ENCODE measurements at places on chromosomes 11 and 22.

GRCh38 chr11:77198440-77198849, 70.4 kb downstream of the MYO7A start:
- DNase-seq = no peak

- DNase-seq = no peak
Observed at GRCh38 chr11:108818971-108819370, 154.1 kb downstream of the DDX10 start.

GRCh38 chr11:112421879-112422278, 161.2 kb upstream of the PLET1 start:
- no peak for DNase-seq

- no peak for DNase-seq
Observed at GRCh38 chr11:17385492-17385891, 3.0 kb downstream of the KCNJ11 start.

GRCh38 chr11:75557666-75558494, 4.2 kb upstream of the SERPINH1 start:
- no peak for DNase-seq

- no peak for DNase-seq
Observed at GRCh38 chr11:76371170-76371569, 9.8 kb downstream of the THAP12 start.

- DNase-seq = no peak
Observed at GRCh38 chr11:130128626-130129025, 31.0 kb upstream of the ST14 start.

GRCh38 chr11:113241636-113242054, 72.7 kb upstream of the TTC12 start:
- DNase-seq = no peak

DNA sequence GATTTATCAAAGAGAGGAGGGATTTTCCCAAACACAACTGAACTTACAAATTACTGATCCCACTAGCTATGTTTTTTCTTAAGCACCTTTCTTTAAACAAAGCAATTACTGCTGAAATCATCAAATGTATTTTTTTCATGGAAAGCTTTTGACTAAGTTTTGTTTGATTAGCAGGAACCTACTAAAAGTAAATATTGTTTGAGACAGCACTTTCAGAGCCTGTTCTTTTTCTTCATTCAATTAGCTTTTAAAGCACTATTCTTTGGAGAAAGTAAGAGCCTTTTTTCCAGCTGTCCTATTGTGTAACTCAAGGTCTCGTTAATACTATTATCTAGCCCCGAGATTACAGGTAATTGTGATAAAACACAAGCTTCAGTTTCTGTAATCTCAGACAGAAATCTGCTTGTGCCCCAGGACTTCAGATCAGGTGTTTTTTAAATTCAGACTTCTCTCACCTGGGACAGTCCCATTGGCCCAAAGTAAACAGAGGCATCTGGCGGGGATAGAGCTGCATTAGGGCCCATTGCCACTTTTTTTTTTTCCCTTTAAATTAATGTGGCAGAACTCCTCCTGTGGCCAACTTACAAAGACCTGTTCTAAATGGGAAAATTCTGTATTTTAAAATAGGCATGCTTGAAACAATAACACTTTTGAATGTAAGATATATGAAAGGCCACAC, 11.0 kb downstream of the CSTPP1 start:
- DNase-seq = no peak

DNA sequence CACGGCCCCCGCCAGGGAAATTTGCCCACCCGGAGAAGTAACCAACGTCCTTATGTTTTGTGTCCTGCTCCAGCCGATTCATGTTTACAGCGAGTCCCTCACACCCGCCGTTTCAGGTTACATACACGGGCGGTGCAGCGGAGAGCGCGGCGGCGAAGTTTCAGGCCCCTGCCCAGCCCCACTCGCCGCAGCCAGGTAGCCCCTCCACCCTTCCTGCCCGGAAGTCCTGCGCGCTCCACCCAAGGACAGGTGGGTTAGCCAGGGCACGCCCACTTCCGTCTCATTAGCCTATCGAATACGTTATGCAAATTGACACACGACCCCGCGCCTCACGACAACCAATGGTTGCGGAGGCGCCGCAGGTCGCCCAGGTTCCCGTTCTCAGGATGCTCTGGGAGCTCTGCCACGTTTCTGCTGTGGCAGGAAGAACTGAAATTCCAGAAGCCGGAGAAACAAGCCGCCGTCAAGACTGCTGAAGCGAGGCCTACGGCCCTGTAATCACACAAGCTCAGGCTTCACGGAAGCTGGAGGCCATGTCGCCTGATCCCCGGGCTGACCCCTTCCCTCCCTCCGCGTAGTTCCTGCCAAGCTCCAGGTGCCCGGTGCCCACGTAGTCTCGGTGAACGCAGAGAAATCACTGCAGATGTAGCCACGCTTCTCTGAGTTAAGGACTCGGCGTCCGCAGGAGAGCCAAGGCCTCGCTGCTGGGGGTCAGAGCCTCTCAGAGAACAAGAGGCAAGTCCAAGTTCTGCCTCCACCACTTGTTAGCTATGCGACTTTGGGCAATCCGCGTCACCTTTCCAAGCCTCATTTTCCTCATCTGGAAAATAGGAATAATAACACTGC, 22.4 kb upstream of the MYH9 start:
- peak; percentile 80 for DNase-seq

DNA sequence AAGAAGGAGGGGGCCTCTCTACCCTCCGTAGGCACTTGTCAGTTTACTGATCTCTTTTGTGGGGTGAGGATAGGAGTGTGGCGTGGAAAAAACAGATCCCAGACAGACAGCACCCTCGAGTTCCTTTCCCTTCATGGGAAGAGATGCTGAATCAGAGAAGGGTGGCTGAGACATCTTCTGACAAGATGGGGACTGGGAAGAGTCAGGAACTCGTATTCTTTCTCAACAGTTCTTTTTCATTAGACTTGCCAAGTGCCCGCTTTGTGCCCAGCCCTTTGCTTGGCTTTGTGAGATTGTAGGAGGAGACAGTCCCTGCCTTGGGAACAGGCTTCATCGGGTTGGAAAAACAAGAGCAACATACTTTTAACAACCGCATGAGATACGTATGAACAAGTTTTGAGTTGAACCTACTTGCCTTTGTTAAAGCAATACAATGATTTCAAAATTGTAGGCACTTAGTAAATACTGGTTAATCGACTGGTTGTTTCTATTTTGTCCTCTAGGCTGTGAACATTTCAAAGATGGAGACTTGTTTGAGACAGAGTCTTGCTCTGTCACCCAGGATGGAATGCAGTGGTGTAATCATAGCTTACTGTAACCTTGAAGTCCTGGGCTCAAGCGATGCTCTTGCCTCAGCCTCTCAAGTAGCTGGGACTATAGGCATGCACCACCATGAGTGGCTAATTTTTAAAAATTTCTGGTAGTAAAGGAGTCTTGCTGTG, 1.1 kb downstream of the RRM1 start:
- DNase-seq = no peak

- DNase-seq = no peak
Observed at GRCh38 chr11:8058216-8058615, 22.8 kb upstream of the TUB start.

DNA sequence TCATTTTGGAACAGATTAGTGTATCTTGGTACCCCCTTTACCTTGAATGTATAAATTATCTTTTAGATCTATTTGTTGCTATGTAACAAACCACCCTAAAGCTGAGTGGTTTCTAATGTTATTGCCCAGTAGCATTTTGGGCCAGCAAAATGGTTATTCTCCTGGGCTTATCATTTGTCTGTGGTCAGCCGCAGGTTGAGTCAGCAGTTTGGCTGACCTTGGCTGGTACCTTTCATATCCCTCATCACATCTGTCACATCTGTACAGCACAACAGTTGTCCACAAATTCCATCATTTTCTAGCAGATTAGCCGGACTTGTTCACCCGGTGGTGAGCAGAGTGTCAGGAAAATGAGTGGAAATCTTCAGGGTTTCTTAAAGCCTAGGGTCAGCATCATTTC, 588.5 kb upstream of the ARHGAP42 start:
- DNase-seq = no peak

GRCh38 chr11:77617892-77618291, 19.7 kb downstream of the CLNS1A start:
- no peak for DNase-seq

- no peak for DNase-seq
Observed at GRCh38 chr22:39518996-39519680, 1.2 kb upstream of the ATF4 start.

DNA sequence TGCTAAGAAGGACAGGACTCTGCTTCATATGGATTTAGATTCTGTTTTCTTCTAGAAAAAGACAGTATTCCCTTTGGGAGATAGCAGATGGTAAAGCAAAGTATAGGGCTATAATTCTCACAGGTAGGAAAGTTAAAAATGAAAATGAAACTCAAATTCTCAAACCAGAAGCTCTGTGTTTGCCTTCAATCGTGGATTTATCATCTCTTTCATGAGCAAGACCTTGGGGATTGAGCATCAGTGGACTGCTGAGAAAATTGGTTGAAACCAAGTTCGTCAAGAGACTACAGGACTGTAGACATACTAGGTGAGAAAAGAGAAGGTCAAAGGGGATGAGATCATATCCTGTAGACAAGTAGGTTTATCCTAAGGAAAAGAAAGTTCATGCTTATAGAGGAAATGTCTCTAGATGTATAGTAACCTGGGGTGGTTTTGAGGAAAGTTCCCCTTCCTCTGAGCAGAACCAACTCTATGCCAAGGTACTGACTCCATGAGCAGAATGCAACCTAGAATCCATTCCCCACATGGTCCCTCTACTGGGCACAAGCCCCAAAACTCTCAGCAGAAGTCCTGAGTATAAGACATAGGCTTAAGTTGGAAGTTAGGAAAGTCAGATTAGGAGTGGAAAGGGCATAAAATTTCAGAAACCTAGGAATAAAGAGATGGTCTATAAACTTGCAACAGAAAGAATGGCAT, 46.5 kb downstream of the SLC5A12 start:
- no peak for DNase-seq

- no peak for DNase-seq
Observed at GRCh38 chr11:17752144-17752543, 17.6 kb downstream of the KCNC1 start.

GRCh38 chr11:64240435-64241240, at the start of gene FKBP2:
Gene FKBP2 (plus strand): TSS chr11:64241095. CDS start chr11:64242388, 1,293 bp downstream.
- peak; percentile 99 for DNase-seq

GRCh38 chr11:57812634-57813033, 51.0 kb downstream of the CTNND1 start:
- DNase-seq = no peak

DNA sequence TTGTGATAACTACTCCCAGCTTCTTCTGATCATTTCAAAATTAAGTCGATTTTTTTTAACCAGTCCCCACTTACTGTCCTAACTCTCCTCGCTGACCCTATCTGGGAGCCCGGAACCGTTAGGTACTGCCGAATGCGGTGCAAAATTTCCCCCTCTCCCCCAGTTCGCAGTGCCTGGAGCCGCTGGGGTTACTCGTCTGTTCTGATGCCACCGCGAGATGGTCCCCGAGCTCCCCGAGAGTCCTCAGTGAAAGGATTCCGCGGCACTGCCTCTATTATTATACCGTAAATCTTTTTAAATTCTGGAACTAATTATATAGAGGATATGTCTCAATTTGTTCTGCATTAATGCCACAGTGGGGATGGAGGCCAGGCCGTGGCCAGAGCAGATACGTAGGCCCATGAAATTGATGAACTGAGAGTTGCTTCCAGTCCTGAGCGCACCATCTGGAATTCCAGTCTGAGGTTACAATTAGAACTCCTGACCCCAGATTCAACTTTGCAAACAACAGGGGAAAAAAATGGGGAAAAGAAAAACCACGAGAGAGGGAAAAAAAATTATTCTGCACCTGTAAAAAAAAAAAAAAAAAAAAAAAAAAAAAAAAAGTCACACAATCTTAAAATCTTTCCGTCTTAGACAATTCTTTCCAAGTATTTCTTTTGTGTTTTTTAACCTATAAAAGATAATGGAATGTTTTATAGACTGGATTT, 4.3 kb upstream of the WT1 start:
- DNase-seq = no peak

DNA sequence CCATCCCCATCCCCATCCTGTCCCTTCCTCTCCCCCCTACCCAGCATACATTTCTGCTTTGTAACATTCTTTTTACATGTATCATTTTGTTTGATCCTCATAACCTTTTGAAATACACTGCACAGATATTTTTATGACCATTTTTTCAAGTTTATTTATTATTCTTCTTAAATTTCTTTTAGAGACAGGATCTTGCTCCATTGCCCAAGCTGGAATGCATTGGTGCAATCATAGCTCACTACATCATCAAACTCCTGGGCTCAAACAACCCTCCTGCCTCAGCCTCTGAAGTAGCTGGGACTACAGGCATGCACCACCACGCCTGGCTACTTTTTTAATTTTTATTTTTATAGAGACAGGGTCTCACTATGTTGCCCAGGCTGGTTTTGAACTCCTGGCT, 99.4 kb upstream of the AKIP1 start:
- no peak for DNase-seq

DNA sequence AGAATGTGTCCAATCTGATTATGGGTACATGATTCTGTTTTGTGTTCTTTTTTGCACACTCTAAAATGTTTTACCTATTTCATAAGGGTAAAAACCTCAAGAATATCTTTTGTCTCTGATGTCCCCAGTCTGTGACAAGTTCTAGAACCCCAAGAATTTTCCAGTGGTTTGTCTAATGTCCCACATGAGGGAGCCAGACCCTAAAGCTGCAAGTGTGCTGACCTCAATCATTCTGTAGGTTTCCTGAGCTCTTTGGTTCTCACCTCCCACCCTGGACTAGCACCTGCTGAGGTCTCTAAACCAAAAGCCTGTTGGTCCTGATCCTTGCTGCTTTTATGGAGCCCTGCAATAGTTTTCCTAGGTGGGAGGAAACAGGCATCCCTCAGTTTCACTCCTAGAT, 149.8 kb upstream of the MPPED2 start:
- DNase-seq = no peak

GRCh38 chr22:23395530-23396361, 184.3 kb downstream of the IGLL1 start:
- DNase-seq = no peak

GRCh38 chr22:40036591-40037225, 42.0 kb downstream of the FAM83F start:
- no peak for DNase-seq

- no peak for DNase-seq
Observed at GRCh38 chr22:20044495-20045151, 23.7 kb downstream of the TANGO2 start.

DNA sequence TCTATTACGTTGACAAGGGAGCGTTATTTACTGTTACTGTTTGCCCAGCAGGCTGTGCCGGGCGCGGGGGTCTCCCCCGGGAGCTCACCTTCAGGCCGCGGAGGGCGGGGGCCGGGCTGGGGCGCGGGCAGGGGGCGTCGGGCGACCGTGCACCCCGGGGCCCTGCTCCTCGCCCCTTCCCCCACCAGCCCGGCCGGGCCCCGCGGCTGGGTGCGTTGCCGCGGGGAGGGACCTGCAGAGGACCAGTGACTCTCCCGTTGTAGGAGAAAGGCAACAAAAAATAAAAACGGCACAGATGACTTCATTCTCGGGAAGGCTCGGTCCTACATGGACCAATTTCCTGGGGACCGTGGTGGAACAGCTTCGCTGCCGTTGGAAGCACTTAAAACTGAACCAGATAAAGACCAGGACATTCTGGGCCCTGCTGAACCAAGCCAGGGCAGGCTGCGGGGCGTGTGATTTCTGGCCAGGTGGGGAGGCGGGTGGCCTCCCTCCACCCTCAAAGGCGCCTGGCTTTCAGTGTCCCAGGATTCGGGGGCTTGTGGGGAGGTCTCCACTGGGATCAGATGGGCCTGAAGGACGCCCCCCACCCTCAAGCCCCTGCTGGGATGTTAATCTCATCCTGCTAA, 57.4 kb downstream of the IGLL1 start:
- no peak for DNase-seq

Measured in natural killer cell treated with Interleukin-12 subunit alpha and Interleukin-12 subunit beta and Interleukin-15 and Interleukin-18, amount 100 ng/mL, for 72 hours (primary cell).